ENCODE measurements at places on chromosomes 11 and 22.

DNA sequence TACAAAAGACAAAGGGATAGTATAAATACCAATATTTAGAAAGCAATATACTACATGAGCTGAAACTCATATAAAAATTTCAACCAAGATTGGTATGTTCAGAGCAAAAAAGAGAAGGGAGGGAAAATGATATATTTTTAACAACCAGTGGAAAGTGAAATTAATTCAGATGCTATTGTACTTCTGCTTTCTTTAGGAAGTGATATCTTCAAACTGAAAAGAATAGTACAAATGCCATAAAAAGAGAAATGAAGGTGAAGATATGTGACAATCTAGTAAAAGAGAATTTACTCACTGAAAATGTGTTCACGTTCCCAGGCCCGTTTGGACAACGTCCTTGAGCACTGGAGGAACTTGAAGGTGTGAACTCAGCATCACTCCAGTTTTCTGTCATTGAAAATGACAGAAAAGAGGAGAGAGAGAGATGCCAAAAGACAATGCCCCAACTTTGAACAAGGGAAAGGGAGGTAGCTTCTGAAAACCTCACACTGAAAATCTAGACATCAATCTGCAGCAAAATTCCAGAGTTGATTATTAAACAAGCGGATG is 47.5 kb downstream of the SC5D start:
- no peak for DNase-seq

GRCh38 chr11:38710262-38710661 is 2112.2 kb upstream of the RAG2 start:
- no peak for DNase-seq

GRCh38 chr22:24330636-24331035 is 60.0 kb downstream of the SPECC1L start:
- no peak for DNase-seq

- no peak for DNase-seq
These were observed 3.2 kb downstream of the DGAT2 start for GRCh38 chr11:75771646-75772410.

DNA sequence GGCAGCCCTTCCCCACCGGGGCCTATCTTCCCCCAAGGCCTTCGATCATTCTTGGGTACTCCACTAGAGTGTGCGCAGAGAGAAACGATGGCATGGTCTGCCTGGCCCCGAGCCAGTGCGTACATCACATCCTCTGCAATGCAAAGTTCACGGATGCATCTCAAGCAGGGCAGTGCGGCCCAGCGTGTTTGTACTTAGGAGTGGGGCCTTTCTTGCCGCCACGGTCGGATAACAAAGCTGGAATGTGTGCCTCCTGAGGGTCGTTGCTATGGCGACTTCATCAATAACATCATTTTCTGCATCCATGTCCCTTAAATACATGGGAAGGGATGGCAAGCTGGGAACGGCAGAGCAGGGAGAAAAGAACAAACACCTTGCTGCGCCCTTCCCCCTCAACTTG is 73.9 kb downstream of the SCUBE1 start:
- no peak for DNase-seq

DNA sequence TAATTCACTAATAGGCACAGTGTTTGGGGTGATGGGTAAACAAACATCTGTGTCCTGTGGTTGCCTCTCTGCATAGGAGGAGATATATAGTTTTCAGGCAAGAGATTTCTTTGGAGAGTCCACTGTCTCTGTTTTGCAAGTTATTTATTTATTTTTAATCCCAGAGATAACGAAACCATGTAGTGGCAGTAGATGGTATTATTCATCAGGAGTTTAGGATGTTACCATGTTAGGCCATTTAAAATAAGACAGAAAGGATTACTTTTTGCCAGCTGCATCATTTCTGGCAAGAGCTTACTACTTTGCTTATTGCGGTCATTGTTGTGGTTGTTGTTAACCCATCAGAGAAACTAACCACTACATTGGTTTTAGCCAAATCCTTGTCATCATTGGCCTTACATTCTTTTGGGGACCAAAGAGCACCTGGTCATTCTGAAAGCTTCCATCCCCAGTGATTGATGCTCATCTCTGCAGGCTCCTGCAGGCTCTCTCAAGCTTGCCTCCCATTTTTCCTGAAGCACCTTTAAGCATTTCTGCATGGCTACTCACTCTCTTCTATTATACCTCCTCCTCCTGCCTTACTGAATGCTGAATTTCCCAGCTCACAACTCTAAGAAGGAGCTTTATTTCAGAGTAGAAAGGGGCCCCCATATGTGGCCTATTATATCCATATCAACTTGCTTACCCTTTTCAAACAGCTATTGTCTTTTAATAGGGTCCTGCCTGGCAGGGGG is 84.4 kb downstream of the CSTPP1 start:
- no peak for DNase-seq

- no peak for DNase-seq
These were observed 131.8 kb downstream of the SBF2 start for GRCh38 chr11:10162222-10162621.

DNA sequence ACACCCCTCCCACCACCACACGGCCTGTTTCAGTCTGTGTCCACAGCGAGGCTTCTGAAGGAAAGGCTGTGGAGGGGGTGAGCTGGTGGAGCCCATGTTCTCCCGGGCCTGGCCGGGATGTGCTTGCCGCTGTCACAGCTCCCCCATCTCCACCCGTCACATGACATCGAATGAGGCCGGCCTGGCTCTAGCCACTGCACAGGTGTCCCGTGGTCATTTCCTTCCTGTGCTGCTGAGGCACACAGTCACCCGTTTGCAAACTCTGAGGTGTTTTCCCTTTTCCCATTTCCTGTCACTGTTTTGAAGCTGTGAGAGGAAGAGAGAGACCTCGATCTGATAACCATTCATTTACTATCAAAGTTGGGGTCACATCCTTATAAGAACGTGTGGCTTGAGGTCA is 55.7 kb upstream of the CLDN5 start:
- no peak for DNase-seq

- DNase-seq, result no peak
These were observed 1017.0 kb upstream of the CNTN5 start for GRCh38 chr11:98003606-98004371.

All from pancreas (tissue), 10 donors.